ENCODE measurements at places on chromosomes 1 and 21. TPM values are rescaled to one million over a fixed set of nuclear protein-coding genes. Genes with fewer than 3 reads are reported as not detected.
A peak's percentile ranks its signal among the peaks of the same experiment; 100 is the strongest.

DNA sequence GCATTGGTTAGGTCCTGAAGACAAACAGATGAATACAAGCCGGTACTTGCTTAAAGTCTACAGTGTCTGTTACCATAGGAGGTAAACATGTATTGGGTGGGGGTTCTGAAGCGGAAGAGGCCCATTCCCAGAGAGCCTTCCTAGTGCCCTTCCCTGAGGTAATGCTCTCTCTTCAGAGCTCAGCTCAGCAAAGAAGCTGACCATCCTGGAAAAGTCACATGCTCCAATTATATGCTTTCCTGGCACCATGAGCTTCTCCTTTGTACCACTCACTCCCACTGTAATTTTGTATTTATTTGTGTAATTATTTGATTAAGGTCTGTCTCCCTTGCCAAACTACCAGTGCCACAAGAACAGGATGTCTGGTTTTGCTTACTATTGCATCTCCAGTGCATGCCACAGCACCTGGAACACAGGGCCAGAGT is 42.0 kb downstream of the RAB3B start:
- no peak for DNase-seq

The SLC5A9 gene
- total RNA-seq = not detected

DNA sequence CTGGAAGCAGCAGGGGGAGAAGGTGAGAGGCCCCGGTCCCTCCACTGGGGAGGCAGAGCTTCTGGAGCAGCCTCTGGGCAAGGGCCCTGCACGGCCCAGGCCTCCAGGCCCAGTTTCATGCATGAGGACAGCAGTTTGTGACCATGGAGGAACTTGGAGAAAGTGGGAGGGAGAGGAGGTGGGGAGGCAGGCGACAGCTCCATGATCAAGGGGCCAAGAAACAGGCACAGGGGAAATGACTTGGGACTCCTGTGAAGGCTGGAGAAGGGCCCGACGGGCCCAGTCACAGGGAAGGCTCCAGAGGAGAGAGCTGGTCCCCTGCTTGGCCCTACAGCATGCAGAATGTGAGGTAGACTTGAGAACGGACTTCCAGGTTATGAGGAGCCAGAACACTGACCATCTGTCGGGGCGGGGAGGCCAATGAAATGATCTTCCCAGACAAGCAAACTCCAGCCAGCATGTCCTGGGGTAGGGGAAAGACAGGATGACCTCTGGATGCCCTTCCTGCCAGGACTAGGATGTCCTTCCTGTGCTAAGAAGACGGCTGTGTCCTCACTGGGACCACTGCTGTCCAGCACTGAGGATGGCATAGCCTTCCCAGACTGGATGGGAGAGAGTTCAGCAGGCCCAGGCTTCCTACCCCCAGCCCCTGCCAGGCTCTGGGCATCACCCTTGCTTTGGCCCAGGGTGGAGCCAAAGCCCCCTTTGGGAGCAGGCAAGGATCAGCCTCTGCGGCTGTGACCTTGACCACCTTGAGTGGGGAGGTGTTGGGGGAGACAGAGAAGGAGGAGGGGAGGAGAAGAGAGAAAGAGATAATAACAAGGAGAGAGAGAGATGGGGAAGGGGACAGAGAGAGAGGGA is 548.2 kb downstream of the PTPRU start:
- no peak for DNase-seq

The CFAP74 gene
- total RNA-seq = not detected

GRCh38 chr1:227894831-227895451 is 52.8 kb downstream of the WNT9A start:
- DNase-seq = no peak

GRCh38 chr1:214719207-214719606 is 116.2 kb downstream of the CENPF start:
- DNase-seq = no peak

DNA sequence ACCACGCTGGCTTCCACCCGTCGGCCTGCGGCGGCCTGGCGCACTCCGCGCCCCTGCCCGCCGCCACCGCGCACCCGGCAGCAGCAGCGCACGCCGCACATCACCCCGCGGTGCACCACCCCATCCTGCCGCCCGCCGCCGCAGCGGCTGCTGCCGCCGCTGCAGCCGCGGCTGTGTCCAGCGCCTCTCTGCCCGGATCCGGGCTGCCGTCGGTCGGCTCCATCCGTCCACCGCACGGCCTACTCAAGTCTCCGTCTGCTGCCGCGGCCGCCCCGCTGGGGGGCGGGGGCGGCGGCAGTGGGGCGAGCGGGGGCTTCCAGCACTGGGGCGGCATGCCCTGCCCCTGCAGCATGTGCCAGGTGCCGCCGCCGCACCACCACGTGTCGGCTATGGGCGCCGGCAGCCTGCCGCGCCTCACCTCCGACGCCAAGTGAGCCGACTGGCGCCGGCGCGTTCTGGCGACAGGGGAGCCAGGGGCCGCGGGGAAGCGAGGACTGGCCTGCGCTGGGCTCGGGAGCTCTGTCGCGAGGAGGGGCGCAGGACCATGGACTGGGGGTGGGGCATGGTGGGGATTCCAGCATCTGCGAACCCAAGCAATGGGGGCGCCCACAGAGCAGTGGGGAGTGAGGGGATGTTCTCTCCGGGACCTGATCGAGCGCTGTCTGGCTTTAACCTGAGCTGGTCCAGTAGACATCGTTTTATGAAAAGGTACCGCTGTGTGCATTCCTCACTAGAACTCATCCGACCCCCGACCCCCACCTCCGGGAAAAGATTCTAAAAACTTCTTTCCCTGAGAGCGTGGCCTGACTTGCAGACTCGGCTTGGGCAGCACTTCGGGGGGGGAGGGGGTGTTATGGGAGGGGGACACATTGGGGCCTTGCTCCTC is 1.9 kb downstream of the OLIG2 start:
- DNase-seq = no peak

GRCh38 chr1:212749821-212750535 is 41.6 kb downstream of the NSL1 start:
- peak; percentile 55 for DNase-seq

GRCh38 chr1:43143441-43143888 is 28.6 kb downstream of the EBNA1BP2 start:
- DNase-seq = no peak

DNA sequence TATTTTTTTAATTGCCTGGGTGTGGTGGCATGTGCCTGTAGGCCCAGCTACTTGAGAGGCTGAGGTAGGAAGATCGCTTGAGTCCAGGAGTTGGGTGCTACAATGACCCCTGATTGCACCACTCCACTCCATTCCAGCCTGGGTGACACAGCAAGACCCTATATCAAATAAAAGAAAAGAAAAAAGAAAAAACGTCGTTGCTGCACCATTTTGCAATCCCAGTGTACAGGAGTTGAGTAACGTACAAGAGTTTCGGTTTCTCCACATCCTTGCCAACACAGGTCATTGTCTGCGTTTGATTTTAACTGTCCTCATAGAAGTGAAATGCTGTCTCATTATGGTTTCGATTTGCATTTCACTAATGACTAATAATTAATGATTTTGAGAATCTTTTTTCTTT is 7.9 kb downstream of the ZNF684 start:
- DNase-seq = no peak

GRCh38 chr1:9751971-9752370 is 71.8 kb downstream of the CLSTN1 start:
- no peak for DNase-seq

DNA sequence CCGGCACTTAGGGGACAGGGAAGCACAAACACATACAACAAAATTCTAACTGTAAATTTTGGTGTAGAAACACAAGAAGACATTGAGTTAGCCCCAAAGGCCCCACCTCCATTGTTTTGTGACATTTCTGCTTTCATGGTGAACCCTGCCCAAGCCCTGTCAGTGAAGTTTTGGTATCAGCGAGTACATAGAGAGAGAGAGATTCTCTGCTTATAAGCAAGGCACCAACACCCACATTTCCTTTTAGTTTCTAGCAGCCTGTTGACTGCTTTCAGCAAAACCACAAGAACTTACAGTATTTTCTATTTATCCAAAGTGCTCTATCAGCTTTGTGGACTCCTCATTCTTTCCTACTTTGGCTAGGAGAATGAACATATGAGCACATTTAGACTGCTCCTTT is 24.0 kb downstream of the ZNF124 start:
- no peak for DNase-seq

The ASH1L gene
- total RNA-seq = 21.2 TPM

GRCh38 chr1:165452336-165453130 is 7.6 kb upstream of the RXRG start:
- DNase-seq = no peak

- DNase-seq = no peak
Measured at GRCh38 chr1:118254001-118254400, 69.0 kb upstream of the SPAG17 start.

DNA sequence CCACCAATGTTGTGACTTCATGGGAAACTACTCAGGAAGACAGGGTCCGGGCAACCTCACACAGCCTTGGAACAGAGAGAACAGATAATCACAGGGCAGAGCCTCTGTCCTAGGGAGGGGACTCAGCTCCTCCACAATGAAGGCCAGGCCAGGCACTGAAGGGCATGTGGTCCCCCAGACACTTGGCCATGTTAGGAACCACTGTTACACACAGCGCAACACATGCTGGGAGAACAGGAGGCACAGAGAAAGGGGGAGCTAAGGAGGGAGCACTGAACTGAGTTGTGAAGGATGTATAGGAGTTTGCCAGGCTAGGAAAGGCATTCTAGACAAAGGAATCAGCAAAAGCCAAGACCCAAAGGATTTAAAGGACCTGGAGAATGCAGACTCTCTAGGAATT is 127.6 kb downstream of the DMRTB1 start:
- no peak for DNase-seq
